8988T (cell line): ENCODE measurements at places on chromosomes 3 and 15.

DNA sequence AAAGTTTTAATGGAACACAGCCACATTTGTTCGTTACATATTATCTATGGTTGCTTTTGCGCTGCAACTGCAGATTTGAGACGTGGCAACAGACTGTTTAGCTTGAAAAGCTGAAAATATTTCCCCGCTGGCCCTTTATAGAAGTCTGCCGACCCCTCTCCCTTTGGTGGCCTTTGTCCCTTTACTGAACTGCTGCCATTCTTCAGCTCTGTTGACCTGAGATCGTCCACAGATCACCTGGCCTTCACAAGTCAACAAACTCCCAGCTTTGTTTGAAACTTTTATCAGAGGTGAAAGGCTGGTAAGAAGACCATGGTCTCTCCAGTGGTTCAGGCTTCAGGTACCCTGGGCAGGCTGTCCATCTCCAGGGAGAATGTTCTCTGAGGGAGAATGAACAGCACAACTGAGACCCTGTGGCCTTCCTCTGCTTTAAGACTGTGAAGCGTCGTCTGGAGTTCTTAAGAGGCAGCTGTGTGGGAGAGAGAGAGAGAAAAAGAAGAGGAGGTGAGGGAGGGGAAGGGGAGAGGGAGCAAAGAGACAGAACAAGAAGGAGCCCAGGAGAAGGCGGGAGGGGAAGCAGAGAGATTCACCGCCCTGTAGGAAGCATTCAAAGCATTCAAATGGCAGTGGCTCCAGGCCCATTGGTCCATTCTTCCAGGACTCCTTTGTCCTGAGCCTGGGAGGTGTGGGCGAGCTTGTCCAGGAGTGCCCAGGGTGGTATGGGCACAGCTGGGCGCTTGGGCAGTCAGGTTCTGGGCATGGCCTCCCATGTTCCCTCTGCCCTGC, 53.7 kb upstream of the INSYN1 start:
- no peak for DNase-seq

DNA sequence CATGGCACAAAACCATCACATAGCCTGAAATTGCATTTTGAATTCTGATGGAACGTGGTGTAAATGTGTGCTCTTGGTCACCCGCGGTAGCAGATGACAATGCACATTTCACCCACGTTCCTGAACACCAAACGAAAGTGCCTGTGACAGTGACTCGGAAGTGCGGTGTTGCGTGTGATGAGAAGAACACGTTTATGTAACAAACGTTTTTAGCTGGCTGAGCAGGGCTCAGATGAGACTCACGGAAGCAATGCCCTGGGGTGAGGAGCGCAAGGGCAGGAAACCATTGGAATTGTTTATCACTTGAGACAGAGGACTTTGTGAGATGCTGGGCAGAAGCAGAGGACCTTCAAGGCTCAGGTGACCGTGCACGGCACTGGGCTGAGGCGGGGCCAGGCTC, 449.2 kb upstream of the CFAP20DC start:
- DNase-seq, result no peak

DNA sequence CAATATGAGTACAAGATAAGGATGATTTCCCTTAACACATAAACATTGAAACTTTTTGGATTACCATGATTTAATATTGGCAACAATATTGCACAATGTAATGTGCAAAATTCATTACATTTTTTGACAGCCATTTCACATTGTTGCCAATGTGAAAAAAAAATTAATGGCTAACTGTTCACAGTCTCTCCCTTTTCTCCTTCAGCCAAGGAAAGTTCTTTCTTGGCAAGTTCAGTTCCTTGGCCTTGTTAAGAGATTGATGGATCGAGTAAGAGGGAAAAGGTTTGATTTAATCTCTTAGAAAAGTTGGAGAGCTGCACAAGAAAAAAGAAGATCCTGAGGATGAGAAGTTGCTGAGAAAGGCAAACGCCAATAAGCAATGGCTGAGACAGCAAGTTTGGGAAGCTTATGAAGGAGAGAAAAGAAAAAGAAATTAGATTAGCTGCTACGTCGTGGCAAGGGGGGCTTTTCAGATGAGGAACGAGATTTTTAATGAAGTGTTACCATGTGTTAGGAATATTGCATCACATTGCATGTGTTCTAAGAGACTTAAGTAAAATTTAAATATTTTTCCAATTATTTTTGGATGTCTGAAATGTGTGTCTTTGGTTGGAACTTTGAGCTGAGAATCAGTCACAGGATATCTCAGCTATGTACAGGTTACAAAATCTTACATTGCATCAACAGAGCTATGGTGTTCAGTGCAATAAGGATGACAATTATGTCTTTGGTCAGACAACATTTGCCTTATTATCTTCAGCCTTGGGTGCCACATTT, 61.4 kb upstream of the ZNF280D start:
- no peak for DNase-seq

DNA sequence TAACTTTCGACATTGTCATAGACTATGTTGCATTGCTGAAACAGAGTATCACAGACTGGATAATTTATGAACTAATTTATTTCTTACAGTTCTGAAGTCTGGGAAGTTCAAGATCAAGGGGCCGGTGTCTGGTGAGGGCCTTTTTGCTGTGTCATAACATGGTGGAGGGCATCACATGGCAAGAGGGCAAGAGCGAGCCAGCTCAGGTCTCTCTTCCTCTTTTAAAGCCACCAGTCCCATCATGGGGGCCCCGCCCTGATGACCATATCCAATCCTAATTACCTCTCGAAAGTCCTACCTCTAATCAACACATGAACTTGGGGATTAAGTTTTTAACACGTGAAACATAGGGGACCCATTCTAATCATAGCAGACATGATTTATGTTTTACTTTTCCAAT, 33.5 kb upstream of the DCUN1D1 start:
- no peak for DNase-seq

GRCh38 chr3:72127844-72128243, 342.9 kb upstream of the PROK2 start:
- no peak for DNase-seq

DNA sequence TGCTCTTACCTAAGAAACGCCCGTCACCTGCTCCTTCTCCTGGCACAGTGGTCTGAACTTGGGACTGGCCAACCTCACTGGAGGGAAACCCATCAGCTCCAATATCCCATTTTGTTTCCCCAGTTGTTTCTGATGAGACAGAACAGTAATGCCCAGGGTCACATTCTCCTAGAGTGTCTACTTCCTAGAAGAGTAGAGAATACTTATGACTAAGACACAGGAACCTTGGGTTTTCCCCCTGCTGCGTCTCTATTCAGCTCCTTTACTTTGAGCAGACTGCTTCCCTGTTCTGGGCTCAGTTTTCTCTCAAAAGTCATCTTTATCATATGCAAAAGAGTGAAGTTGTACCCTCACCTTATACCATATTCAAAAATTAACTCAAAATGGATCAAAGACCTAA, 79.4 kb downstream of the POLR2M start:
- DNase-seq, result no peak

DNA sequence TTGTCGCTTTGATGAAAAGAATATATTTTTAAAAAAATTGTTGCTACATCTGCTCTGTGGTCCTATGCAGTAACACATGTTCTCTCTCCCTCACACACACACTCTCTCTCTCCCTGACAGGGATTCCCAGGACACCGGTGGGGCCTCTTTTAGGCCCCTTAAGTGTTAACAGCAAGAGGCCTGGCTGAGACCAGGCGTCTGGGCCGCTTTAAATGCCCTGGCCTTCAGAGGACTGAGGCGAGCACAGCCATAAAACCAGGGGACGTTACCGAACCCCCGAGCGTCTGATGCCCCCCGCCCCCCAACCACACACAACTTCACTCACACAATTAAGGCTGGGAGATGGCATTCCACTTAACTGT, 1.7 kb downstream of the BNC1 start:
- no peak for DNase-seq

DNA sequence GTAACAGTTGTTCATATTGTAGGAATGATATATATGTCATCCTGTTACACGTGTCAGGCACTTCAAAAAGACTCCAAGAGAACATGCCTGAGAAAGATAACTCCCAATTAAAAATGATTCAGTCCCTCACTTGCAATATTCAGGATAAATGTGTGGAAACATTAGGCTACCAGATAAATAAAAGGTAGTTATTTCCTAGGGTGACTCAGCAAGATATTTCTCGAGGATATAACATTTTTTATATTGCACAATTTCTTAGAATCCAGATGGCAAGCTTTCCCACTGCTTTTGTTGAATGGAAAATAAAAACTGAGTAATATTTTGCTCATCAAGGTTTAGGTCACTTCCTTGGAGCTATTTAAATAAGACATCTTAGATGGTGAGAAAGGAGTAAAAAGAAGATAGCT, 181.4 kb downstream of the GAP43 start:
- DNase-seq, result no peak

DNA sequence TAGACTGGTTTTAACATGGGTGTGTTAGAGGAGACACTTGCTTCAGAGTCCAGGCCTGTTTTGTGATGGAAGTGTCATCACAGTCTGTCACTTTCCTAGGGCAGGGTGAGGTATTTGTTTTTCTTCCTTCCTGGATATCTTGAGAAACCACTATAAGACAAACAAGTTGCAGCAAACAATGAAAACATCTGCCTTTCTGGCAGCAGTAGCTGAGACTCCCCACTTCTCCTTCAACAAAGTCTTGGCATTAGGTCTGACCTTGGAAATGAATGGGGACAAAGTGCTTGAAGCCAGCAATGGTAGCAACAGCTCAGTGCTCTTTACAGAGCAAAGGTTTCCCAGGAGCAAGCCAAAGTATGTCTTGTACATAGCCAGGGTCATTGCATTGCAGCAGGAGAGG, 64.6 kb downstream of the CD200 start:
- no peak for DNase-seq

DNA sequence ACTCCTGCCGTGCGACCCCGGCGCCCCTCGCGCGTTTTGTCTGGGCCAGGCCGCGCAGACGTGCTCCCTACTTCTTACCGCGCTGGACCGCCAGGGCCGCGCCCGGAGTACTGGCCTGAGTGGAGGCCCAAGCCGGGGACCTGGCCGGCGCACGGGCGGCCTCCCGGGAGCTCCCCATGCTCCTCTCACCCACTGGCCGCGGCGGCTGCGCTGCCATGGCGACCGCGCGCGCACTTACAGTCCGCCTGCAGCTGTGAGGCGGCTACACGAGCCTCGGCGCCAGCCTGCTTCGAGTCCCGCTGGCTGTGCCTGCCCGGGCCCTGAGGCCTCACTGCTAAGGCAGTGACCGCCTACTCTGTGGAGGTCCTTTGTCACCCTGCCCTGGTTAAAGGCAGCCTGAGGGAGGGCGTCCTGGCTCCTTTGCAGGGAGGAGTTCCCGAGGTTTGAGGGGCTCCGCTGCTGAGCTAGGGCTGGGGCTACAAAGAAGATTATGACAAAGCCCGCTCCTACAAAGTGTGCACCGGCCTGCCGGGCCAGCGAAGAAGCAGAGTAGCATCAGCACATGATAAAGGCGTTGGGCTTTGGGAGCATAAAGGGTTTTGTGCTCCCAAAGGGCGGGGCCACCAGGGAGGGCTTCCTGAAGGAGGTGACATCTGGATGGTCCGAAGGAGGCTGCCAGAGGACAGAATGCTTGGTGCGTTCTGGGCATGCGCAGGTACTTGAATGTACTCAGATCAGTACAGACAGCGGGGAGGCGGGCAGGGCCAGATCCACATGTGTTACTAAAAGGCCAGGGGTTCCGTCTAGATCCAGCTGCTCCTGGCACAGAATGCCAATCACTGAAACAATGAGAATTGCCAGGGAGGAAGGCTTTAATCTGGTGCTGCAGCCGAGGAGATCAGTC, at the start of the genes LRRC34 and LRRIQ4:
LRRC34 (minus strand) TSS at position 573 of the 904 bp plus-strand sequence; CDS start at position 217, 356 bp downstream.
LRRIQ4 (plus strand) TSS at position 539 of the 904 bp plus-strand sequence. CDS start 9,052 bp downstream, outside the sequence.
- peak; percentile 22 for DNase-seq

GRCh38 chr3:15286022-15286421, 46.4 kb downstream of the SH3BP5 start:
- DNase-seq, result no peak

GRCh38 chr3:109021556-109021955, 67.9 kb upstream of the GUCA1C start:
- no peak for DNase-seq

DNA sequence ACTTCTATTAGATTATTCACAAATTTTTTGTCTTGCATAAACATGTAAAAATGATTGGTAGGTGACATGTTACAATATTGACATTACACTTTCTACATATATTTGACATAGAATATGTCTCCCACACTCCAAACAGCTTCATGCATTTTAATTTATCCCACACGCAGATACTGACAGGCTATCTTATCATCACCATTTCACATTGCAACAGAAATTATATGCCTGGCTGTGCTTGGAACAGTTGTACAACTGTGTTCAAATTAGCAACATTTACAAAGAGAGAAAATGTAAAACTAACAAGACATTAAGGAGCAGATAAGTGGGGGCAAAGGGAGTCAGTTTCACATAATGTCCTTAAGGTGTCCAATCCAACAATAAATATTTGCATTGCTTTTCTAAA, 1208.5 kb downstream of the NSUN3 start:
- DNase-seq, result no peak

DNA sequence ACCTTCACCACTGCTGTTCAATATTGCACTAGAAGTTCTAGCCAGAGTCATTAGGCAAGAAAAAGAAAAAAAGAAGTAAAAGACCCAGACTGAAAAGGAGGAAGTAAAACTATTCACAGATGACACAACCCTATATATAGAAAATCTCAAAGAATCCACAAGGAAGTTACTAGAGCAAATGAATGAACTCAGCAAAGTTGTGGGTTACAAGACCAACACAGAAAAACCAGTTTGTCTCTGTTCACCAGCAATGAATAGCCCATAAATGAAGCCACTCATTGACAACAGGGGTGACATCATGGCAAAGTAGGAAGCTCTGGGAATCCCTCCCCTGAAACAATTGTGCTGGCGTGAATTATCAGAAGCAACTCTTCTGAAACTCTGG, 4.6 kb downstream of the CFAP100 start:
- no peak for DNase-seq

- DNase-seq, result no peak
Observed at GRCh38 chr3:15289661-15290060, 42.7 kb downstream of the SH3BP5 start.

GRCh38 chr3:107959550-107960154, 131.2 kb downstream of the CD47 start:
- DNase-seq, result no peak

DNA sequence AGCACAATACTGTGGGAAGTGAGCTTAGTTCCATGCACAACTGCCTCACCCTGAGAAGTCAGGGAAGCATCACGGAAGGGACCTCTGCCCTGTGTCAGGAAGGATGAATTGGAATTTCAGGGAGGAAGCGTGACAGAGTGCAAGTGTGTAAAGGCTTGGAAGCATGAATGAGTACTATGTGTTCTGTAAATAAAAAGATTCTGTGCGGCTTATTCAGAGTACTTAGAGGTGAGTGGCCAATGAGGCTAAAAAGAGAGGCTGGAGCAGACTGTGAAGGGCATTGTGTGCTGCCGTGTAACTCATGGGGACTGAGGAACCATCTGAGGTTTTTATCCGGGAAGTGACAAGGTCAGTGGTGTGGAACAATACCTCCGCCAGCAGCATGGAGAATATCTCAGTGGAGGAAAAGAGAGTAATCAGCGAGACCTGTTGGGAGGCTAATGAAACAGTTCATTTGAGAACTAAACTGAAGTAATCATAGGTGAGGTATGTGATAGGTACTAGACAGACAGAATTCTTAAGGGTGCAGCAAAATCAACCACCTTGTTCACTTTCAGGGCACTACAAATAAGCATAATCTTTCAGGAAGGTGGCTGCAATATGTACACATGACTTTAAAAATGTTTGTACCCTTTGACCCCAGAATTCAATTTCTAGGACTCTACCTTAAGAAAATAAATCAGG, 64.9 kb upstream of the SPRED1 start:
- no peak for DNase-seq

- DNase-seq, result no peak
Observed at GRCh38 chr3:110485389-110485788, 586.2 kb upstream of the NECTIN3 start.

- DNase-seq, result no peak
Observed at GRCh38 chr3:168026764-168027163, 69.0 kb downstream of the GOLIM4 start.

- DNase-seq, result no peak
Observed at GRCh38 chr15:93200837-93201226, 111.8 kb upstream of the RGMA start.
